ENCODE measurements at places on chromosomes 3 and 15.

DNA sequence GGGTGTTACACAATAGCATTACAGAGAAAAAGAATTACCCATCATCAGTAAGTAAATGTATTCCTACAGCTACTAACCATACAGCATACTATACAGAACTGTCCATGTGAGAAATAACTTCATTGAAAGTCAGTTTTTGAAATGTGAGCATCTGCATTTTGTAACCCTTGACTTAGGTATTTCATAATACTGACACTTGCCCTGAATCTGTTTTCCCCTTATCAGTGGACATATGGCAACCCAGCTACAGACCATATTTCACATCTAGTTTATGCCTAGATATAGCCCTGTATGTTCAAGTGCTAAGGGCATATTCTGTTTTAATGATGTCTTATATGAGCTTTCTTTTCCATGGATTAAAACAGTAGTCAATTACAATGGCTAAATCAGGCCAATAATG is 297.6 kb downstream of the TBC1D5 start:
- DNase-seq, result no peak

DNA sequence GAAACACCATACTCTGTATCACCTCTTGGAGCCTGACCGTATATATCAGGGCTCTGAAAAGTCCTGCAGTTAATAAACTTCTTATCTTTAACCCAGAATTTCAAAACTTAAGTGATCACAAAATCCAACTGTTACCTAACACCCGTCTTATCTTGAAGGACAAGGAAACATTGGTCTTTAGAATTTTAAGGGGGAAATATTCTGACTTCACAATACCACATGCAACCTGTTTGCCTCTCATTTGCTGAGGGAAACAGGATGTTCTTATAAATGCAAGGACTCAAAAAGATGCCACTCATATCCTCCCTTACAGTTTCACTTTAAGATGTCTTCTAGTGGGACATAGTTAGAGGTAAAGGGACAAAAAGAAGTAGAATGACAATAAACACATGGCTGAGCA is 67.9 kb downstream of the CRTC3 start:
- DNase-seq, result no peak

DNA sequence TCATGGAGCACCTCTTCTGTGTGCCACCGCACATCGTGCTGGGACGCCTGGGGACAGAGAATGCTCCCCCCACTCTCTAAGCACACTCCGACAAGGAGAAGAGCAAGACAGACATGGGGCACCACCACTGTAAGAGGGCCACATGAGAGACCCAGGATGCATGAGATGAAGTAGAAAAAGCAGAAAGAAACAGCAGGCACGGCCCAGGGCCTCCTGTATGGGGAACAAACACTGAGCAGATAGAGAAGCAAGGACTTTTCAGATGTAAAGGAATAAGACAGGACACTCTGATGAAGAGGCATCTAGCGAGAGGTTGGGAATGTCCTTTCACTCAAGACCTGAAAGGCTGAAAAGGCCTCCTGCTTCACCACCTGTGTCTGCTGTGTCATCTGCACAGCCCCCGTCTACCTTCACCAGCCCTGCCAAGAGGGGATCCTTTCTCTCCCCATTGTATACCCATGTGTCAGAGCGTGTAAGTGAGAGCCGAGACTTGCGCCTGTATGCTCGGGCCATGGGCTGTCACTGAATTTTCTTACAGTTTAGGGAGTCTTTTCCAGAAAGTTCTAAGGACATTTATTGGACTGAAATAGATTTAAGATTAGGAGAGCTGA is 125.6 kb downstream of the LRRK1 start:
- DNase-seq, result no peak

DNA sequence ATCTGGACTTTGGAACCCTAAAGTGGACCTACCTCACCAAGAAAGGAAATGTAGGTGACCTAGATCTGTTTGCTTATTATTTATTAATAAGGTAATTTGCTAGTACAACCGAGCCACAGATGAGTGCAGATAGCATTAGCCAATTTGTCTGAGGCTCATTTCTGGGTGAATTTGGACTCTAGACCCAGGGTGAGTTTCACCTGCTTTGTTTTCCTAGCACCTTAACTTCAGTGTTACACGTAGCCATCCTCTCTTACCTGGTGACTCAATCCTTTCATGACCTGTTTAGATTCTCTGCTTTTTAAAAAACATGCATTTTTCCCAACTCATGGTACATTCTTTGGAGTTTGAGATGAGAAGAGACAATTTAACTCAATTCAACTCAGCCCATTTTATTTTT is 33.5 kb upstream of the KPNA4 start:
- DNase-seq, result no peak

DNA sequence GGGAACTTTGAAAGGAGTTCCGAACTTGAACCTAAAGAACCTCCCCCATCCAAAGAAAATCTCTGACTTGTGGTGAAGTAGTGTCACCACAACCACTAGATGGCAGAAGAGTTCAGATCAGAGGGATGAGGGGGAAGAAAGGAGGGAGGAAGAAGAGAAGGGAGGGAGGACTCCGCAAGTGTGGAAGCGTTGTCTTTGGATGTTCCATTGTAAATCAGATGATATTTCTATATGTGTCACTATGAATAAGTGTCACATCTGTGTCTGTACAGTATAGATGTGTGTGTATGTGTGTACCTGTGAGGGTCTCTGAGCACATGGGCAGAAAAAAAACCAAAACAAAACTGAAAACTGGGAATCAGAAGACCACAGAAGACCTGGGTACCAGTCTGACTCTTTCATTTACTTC is 16.9 kb downstream of the SLC24A1 start:
- DNase-seq, result no peak

GRCh38 chr3:71987089-71987735 is 202.3 kb upstream of the PROK2 start:
- no peak for DNase-seq

GRCh38 chr3:99330281-99330680 is 308.1 kb upstream of the COL8A1 start:
- no peak for DNase-seq

GRCh38 chr15:85125056-85125661 is 143.5 kb downstream of the PDE8A start:
- no peak for DNase-seq

- no peak for DNase-seq
Measured at GRCh38 chr3:160001850-160002623, 13.4 kb downstream of the IL12A start.

DNA sequence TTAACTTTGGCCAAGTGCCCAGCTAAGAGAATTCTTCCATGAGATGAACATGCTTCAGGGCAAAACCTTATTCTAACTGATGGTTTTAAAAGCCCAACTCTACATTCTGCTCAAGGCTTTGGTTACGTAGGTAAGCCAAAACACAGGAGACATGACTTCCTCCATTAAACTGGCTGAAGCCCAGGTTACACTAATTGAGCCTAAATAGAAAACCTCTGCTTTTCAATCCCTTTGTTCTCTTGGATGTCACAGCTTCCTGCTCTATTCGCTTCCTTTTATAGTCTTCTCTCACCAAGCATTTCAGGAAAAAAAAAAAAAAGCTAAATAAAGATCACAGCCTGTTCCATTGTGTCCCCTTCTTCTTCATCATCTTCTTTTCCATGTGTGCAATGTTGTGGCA is 420.4 kb downstream of the TIGIT start:
- no peak for DNase-seq

DNA sequence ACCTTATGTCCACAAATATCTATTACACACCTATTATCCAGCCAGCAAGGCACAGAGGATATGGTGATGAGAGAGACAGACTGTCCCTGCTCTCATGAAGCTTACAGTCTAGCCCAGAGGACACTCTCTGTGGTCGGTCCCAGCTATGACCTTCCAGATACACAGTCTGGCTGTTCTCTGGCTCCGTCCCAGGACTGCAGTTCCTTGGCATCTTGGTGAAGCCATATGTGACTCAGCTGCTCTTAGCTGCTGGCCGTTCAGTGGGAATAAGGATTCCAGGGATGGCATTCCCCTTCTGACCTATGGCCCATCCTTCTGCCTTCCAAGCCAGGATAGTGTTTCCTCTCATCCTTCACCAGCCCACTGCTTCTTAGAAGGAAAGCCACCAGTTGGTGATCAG is 30.8 kb downstream of the MEX3B start:
- no peak for DNase-seq

GRCh38 chr15:58070801-58071418 is 5.4 kb upstream of the ALDH1A2 start:
- DNase-seq, result no peak

DNA sequence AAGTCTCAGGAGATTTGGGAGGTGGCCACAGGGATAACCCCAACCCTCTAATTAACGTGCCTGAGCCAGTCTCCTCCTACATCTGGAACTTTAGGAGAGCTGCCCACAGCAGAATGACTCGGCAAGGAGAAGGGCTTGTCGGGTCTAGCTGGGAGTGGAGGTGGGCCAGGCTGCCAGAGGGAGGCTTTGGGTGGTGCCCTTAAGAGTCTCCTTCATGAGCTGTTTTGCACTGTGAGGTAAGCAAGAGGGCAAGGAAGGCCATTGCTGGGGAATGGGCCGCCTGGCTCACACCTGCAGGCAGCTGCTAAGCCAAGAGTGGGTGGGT is 3.6 kb upstream of the TNK2 start:
- DNase-seq, result no peak

- DNase-seq, result no peak
Measured at GRCh38 chr3:175077216-175077615, 218.1 kb downstream of the NAALADL2 start.

GRCh38 chr3:108271626-108272025 is 24.7 kb upstream of the HHLA2 start:
- DNase-seq, result no peak

GRCh38 chr3:183485585-183485984 is 57.2 kb upstream of the MCF2L2 start:
- no peak for DNase-seq

DNA sequence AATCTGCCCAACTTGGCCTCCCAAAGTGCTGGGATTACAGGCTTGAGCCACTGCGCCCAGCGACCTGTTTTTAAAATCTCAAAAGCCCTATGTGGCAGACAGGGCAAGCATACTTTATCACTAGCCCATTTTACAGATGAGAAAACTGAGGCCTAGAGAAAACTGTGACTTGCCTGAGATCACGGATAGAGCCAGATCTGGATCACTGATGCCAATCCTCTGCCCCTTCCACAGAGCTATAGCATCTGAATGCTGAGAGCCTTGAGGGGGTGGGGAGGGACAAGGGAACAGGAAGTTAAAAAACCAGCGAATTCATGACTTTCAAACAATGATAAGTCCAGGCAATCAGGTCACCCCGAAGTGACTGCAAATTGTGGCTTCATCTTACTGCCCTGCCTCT is 7.3 kb downstream of the ANKRD63 start:
- no peak for DNase-seq

DNA sequence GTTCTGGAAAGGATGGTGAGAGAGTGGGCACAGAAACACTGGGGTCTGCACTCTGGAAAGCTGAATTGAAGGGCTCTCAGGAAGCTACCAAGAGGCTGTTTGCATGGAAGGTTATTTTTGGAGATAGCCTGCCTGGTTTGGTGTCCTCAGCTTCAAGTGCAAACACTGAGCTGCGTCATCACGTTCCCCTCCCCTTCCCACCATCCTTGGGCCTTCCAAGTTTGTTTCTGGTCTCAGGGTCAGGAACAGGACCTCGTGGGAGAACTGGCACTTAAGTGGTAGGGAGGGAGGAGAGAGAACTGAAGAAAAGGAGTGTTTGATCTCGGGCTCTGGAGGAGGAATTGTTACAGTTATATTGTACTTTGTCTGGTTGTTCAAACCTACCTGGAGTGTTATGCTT is 10.6 kb downstream of the ST6GAL1 start:
- DNase-seq, result no peak

GRCh38 chr3:125594125-125594524 is 1.2 kb downstream of the OSBPL11 start:
- DNase-seq, result no peak

Measured in stimulated activated CD8-positive, alpha-beta memory T cell treated with anti-CD3 and anti-CD28 coated beads, Interleukin-15, amount 100 ng/mL, for 48 hours (primary cell).